Progenitor cell of endocrine pancreas (in vitro differentiated cells): ENCODE measurements at places on chromosomes 4 and X.

- DNase-seq = no peak
Observed at GRCh38 chr4:139732991-139733570, 67.5 kb downstream of the MGST2 start.

- DNase-seq = no peak
Observed at GRCh38 chrX:29143356-29143755, 556.1 kb downstream of the IL1RAPL1 start.

DNA sequence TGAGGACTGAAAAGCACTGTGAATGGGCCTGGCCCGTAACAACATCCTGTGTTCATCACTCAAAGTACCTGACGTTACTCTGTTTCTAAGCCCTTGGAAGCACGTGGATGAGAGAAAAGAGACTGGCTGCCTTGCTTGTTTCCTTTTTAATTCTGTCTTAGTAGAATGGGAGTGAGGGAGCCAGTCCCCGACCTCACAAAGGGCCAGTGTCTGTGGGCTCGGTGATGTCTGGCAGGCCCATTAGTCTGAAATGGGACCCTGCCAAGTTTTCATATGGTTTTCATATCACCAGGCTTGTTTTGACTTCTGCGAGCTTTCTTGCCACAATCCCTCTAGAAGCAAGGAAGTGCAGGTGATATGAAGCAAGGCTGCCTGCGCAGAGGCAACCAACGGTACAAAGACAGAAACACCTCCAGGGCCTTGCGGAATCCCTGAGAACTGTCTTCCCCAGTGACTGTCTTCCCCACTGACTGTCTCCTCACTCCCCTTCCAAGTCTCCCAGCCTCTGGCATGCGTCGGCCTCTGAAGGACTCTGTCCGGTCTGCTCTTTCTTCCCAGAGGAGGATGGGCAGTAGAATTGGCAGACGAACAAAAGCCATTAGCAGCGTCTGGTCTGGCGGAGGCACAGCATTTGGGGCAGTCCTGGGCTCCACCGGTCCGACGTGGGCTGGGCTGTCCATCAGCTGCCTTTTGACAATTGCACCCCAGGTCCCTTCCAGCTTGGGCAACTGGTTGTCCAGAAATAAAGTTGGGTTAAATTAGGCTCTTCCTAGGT is 20.2 kb upstream of the RASL11B start:
- no peak for DNase-seq

DNA sequence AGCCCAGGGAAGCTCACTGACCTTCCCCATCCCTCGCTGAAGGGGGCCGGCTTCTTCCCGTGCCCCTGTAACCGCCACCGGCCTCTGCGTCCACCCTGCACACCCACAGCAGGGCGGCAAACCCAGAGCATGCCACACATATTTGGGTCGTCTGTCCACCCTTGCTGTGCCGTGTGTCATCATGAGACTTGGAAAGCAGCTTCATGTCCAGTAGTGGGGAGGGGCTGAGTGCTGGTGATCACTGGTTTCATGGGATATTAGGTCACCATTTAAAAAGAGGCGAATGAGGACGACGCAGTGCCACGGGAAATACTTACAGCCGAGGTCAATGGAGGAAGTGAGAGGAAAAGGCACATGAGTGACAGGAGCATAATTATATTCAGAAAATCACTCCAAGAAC is 74.8 kb downstream of the HTRA3 start:
- DNase-seq = no peak

DNA sequence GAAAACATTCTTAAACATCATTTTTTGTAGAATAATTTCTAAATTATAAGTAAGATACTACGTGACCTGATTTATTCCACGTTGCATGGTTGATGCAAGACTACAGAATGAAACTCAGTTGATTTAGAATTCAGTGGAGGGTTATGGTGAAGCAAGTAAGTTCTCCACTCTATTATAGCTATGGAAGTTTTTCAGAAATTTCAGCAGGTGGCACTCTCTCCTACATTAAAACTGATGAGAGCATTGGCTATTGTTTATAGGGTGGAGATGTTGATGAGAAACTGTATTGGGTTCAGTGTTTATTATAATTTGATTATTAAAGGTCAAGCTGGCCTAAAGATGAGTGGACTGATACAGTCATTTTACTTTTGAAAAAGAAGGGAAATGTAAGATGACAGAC is 88.0 kb downstream of the FNIP2 start:
- no peak for DNase-seq
